ENCODE measurements at places on chromosomes 12 and 14.

GRCh38 chr12:69467366-69467765, 2.8 kb upstream of the FRS2 start:
- DNase-seq = no peak

DNA sequence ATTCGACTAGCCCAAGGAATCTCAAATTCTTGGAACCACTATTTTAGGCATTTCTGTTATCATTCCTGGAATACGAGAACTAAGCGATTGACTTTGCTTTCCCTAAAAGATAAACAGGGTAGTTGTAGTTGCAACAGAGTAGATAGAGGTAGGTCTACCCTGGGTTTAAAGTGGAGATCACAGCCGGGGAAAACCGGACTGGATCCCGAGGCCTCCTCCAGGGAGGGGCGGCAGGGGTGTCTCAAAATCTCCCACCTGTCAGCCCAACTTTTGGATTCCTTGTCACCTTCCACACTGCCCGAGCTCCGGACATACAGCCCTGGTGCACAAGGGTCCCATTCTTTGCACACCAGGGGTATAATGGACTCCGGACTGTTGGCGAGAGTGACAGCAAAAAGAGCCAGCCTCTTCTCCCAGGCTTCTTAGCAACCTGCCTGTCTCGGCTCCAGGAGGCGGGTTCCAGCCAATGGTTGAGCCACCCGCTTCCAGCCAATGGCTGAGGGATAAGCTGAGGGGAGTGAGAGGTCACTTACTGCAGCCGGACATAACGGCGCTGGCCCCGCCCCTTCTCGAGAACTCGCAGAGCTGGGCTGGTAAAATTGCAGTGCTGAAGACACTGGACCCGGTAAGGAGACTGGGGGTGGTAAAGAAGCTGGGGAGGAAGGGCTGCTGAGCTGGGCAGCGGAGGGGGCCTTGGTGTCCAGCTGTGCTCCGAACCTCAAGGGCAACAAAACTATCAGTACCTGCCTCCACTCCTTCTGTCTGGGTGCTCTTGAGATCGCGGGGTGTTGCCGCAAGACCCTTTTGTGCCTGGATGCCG, at the start of gene SUOX:
TSS of gene SUOX (plus strand) at position 562 of the 820 bp plus-strand sequence. CDS start 4,946 bp downstream, outside the sequence.
- no peak for DNase-seq

DNA sequence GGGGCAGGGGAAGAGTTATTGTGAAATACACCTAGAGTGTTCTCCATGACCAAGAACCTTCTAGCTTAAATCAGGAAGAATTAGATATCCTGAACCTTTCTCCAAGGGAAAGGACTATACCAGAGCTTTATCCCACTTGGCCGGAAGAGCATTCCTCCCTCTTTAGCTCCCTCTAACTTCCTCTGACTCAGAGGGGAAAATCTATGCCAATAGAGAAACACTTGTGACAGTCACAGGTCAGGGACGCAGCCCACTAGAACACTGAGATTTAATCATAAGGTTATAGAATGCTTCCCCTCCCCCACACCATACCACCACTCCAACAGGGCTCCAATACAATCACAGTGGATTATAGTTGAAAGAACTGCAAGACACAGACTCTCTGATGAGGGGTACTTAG, 55.4 kb upstream of the RFX4 start:
- DNase-seq = no peak

GRCh38 chr14:53620317-53620716, 336.3 kb downstream of the BMP4 start:
- no peak for DNase-seq

DNA sequence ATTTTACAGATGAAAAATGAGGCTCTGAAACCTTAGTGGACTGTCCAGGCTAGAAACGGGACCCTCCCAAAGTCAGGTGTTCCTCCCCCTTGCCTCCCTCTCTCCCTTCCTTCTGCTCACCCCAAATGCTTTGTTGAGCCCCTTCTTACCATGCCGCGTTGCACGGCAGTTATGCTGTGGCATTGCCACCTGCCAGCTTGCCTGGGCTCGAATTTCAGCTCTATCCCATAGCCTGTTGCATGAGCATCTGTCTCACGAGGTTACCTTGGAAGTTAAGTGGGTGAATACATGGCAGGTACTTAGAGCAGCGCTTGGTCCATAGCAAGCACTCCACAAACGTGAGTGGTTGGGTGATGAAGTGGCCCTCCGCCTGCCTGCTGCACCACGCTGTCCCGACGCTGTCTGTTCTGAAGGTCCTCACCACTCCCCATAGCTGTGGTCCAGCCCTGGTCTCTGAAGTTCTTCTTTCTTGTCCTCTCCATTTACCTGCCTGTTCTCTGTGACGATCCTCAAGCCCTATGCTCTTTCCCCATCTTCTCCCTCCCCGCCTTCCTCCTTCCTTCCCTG, 269.9 kb downstream of the CACNA1C start:
- no peak for DNase-seq

GRCh38 chr12:54337280-54337842, 12.4 kb downstream of the COPZ1 start:
- no peak for DNase-seq

DNA sequence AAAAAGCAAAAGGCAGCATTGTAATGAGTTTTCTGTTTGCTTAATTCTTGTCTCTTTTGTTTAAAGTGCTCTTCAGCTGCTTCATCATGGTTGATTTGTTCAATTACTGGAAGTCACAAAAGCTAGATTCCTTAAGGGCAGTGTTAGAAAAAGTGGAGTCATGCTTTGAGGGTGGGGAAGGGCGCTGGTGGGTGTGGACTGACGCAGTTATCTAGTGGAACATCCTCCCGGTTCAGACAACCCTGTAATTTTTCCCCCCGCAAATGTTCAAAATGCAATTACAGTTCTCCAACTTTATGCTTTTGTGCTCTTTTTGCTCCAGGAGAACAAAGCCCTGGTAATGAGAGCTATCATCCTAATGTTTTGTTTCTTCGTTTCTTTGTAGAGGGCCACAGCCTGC, 2.1 kb downstream of the AKAP6 start:
- DNase-seq = no peak

GRCh38 chr12:45681465-45681864, 48.0 kb upstream of the ARID2 start:
- DNase-seq = no peak

- no peak for DNase-seq
These were observed 25.1 kb upstream of the RPLP0 start for GRCh38 chr12:120225852-120226640.

DNA sequence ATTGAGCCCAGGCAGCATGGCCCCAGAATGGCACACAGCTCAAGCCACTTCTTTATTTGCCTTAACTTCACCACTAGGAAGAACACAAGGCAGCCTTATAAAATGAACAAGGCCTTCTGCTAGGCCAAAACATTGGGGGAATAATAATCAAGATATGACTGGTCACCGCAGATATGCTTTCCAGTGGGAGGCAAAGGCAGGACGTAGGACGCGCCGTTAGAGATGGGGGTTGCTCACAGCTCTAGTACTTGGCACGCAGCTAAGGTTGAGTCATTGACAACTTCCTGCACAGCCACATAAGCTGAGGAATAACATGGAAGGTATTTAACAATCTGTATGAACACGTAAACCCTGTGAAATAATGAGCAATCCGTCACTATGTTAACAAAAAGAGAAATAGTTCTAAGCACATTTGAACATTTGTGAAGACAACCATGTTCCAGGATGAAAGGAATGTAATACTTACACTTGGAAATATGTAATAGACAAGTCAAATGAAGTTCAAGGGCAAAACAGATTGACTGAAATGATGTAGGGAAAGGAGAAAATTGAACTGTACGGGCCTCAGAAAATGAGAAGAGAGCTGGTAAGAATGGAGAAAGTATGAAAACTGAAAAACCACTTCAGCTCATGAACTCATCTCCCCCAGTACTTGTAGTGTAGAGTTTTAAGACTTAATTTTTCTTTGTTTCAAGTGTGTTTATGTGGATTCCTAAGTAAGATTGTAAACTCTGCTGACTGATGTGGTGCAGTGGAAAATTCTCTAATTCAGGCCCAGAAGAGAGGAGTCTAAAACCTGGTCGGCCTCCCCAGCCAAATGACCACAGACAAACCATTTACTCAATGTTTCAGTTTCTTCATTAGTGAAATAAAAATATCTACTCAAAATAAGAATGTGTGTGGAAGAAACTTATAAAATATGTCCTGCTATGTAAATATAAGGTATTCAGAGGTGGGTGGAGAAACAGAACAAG, 59.3 kb upstream of the CCDC91 start:
- DNase-seq = no peak

GRCh38 chr14:90409209-90409730, 12.4 kb downstream of the CALM1 start:
- no peak for DNase-seq

DNA sequence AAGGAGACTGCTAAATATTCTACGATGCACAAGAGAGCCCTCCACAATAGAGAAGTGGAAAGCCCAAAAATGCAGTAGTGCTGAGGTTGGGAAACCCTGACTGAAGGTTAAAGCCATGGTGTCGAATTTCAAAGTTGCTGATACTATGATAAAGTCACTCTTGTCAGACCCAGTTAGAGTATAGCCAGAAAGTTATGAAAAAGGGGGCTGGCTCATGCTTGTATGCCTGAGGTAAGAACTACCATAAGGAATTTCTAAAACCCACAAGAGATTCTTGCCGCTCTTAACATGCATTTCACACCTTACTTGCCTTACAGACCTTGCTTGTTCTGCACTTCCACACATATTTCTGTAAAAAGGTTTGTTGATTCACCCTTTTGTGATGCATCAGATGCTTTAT, 184.6 kb downstream of the SLC6A15 start:
- DNase-seq = no peak

DNA sequence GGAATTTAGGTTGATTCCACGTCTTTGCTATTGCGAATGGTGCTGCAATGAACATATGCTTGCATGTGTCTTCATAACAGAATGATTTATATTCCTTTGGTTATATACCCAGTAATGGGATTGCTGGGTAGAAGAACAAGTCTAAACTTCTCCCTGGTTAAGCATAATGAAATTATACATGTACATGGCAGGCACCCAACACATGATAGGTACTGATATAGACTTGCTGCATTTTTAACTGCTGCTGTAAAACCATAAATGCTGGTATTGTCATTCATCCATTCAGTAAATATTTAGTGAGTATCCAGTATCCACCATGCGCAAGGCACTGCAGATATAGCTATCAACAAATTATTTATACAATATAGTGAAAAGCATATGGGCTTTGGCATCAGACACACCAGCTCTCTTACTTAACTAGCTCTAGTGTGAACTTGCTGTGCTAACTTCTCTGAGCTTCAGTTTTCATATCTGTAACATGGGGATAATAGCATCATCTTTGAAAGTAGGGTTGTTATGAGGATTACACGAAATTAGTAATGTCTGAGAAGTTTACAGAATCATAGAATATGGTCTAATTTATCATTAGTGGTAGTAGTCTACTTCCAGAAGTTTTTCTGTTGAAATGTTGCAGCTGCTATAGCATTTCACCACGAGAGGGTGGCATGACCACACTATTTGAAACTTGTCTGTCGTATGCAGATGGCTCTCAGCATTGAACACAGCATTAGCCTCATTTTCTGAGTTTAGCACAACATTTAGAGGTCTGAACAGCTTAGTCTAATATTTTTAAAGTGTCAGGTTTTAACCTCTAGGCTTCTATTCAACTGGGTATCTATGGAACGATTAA, 32.0 kb upstream of the SEL1L start:
- no peak for DNase-seq

DNA sequence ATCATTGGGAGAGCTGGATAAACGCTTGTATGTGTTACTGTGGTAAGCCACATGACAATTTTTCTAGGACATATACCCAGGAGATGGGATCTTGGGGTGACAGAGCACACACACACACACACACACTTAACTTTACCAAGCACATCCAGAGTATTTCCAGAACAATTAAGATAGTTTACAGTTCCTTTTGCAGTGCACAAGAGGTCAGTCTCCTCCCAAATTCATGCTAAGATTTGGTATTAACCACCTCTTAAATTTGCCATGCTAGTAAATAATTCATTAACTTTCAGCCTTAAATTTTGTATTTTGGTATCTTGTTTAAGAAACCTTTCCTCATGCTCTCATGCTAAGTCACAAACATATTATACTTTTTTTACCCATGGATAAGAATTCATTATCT, 33.9 kb upstream of the LIMA1 start:
- no peak for DNase-seq

- no peak for DNase-seq
These were observed 179.6 kb upstream of the LMO3 start for GRCh38 chr12:16785524-16785923.

DNA sequence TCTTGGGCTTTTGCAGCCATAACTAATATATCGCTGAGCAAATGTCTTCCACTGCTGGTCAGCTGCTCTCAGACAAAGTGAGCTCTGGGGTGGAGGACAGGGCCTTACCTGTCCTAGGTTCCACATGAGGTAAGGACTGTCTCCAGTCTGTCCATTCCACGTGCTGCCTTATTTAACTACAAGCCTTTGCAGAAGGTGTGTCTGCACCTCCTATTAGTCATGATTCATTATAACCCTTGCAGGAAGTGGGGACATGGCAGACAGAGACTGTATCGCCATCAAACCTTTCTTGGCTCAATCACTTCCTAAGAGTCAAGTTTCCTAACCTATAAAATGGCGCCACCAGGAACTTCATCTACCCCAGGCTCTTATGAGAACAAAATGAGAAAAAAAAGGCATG, 46.9 kb downstream of the SLC25A47 start:
- no peak for DNase-seq

- DNase-seq = no peak
These were observed 3.2 kb upstream of the EGLN3 start for GRCh38 chr14:33954016-33954598.

- DNase-seq = no peak
These were observed 4.1 kb upstream of the ATP2B1 start for GRCh38 chr12:89712706-89713105.

DNA sequence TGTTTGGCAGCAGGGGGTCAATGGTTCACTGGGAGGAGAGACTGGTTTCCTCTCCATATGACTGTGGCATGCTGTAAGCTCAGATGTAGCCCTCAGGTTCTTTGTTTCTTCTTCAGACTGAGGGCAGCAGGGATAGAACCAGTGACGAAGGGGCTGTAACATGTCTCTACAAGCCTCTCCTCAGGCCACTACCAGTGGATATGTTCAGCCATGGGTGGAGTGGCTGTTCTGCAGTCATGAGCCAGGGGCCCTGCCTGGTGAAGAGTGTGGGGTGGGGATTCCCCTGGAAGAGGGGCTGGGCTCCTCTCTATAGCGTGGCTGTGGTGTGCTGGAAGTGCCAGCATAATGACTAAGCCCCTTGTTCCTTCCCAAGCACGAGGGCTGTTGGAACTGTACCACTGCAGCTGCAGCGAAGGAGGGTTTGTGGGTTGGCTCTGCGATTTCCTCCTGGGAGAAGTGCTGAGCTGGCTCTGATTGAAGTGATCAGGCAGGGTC, 55.8 kb downstream of the CMAS start:
- DNase-seq = no peak

GRCh38 chr12:61385771-61386170, 874.4 kb upstream of the USP15 start:
- no peak for DNase-seq

DNA sequence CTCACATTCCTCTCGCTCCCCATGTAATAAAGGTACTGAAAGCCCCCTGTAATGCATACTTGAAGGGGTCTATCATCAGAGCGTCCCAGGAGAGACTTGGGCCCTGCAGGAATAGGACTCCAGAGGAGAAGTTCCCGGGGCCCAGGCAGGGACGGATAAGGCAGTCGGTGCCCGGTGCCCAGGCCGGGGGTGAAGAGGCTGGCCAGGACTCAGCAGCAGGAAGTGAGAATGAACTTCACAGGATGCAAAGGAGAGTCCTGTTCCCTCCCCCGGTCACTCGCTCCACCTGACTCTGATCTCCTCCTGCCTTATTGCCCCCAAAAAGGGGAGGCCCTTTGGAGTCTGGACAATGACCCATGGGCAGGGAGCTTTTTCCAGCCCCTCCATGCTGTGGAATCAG, 40.2 kb downstream of the LRRC74A start:
- no peak for DNase-seq

Measured in stimulated activated CD4-positive, alpha-beta T cell treated with anti-CD3 and anti-CD28 coated beads, TNF-alpha, amount 100 ng/mL, for 48 hours (primary cell).